Activated CD4-positive, alpha-beta T cell treated with anti-CD3 and anti-CD28 coated beads, Interleukin-2, amount 50 U/mL, for 16 hours (primary cell): ENCODE measurements at places on chromosomes 2 and 18.
A peak's percentile ranks its signal among the peaks of the same experiment; 100 is the strongest.

- DNase-seq: no peak
Measured at GRCh38 chr2:1601471-1602277, 142.6 kb downstream of the PXDN start.

DNA sequence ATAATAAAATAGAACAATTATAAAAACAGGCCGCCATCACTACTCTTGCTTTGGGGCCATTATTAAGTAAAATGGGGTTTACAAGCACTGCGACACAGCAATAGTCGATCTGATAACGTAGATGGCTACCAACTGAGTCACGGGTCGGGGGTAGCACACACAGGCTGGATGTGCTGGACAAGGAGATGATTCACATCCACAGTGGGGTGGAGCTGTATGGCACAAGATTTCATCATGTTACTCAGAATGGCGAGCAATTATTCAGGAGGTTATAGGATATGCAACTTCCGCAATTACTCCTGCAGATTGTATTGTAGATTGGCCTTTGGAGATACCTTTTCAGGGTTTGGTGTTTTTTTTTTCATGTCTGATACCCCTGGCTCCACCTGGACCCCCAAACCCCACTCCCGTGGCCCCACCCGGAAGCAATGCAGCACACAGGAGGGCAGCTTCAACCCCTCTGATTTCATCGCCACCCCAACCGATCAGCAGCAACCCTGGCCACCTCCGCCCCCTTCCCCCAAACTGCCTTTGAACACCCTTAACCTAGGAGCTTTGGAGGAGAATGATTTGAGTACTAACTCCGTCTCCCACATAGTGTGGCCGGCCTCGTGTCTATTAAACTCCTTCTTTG lies 21.4 kb upstream of the MLPH start:
- DNase-seq: peak; percentile 42

- DNase-seq: no peak
Measured at GRCh38 chr18:69992776-69993175, 45.1 kb upstream of the CD226 start.

DNA sequence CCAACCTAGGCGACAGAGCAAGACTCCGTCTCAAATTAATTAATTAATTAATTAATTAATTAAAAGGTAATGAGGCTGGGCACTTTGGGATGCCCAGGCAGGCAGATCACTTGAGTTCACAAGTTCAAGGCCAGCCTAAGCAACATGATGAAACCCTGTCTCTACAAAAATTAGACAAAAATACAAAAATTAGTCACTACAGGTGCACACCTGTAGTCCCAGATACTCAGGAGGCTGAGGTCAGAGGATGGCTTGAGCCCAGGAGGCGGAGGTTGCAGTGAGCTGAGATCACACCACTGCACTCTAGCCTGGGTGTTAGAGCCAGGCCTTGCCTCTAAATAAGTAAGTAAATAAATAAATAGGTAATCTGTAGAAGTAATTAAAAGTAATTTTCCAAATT lies 6.8 kb downstream of the SF3B1 start:
- DNase-seq: no peak

GRCh38 chr2:193894081-193894480 lies 1699.3 kb upstream of the TMEFF2 start:
- DNase-seq: peak; percentile 59

DNA sequence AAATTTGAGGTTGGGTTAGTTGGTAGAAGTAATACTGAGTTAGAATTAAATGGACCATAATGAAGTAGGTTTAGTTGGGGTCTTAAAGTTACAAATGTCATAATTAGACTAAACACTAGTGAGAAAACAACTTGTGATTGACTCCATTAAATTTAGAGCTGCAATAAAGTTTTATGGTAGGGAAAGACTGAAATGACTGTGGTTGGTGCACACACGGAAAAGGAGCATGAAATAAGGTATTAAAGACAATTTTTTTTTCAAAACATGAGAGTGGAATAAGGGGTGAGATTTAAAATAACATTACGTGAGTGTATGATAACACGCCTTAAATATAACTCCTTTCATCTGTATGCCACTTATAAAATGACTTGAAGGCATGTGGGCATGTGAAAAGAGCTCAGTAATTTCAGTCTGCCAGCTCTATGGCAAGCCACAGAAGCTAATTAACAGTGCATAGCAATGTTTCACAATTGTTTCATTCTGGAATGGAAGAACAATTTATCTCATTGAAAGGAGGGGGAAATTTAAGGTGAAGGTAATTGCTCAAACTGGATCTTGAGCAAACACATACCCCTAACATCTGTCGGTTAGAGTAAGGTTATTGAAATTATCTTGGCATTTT lies 1.4 kb downstream of the FRZB start:
- DNase-seq: no peak

DNA sequence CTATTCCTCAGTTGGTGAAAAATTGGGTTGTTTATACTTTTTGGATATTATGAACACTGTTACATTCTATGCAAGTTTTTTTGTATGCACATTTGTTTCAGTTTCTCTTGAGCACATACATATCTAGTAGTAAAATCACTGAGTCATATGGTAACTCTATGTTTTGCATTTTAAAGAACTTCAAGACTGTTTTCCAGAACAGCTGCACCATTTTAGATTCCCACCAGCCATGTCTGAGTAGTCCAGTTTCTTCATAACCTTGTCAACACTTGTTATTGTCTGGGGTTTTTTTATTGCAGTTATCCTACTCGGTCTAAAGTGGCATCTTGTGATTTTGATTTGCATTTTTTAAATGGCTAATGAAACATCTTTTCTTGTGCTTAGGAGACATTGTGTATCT lies 100.3 kb upstream of the OTOS start:
- DNase-seq: no peak

- DNase-seq: no peak
Measured at GRCh38 chr2:120635146-120635545, 100.5 kb upstream of the GLI2 start.

GRCh38 chr2:105787376-105788318 lies 42.9 kb downstream of the NCK2 start:
- peak; percentile 77 for DNase-seq
